Chondrocyte (in vitro differentiated cells): ENCODE measurements at places on chromosomes 16 and 17.
A peak's percentile ranks its signal among the peaks of the same experiment; 100 is the strongest.

GRCh38 chr17:60970741-60971140, 293.1 kb downstream of the BCAS3 start:
- peaks cover 15% of the 10 kb centered on the region for H3K36me3 ChIP-seq
- H3K4me1 ChIP-seq = peaks cover 3% of the 10 kb centered on the region
- H3K27me3 ChIP-seq = no peaks in the 10 kb centered on the region
- H3K4me3 ChIP-seq = no peak overlapping the region
- no peak for DNase-seq
- H3K27ac ChIP-seq = no peak overlapping the region

GRCh38 chr17:75818326-75818885, 25.8 kb downstream of the UNC13D start:
- no peak overlapping the region for H3K27ac ChIP-seq
- no peak overlapping the region for H3K4me3 ChIP-seq
- peaks cover 9% of the 10 kb centered on the region for H3K4me1 ChIP-seq
- H3K27me3 ChIP-seq = no peaks in the 10 kb centered on the region
- peaks cover 15% of the 10 kb centered on the region for H3K36me3 ChIP-seq

GRCh38 chr17:72191921-72192799, 71.3 kb downstream of the SOX9 start:
- no peak overlapping the region for H3K27ac ChIP-seq
- DNase-seq = no peak
- H3K36me3 ChIP-seq = no peaks in the 10 kb centered on the region
- no peak overlapping the region for H3K4me3 ChIP-seq
- H3K4me1 ChIP-seq = no peaks in the 10 kb centered on the region
- no peaks in the 10 kb centered on the region for H3K27me3 ChIP-seq

DNA sequence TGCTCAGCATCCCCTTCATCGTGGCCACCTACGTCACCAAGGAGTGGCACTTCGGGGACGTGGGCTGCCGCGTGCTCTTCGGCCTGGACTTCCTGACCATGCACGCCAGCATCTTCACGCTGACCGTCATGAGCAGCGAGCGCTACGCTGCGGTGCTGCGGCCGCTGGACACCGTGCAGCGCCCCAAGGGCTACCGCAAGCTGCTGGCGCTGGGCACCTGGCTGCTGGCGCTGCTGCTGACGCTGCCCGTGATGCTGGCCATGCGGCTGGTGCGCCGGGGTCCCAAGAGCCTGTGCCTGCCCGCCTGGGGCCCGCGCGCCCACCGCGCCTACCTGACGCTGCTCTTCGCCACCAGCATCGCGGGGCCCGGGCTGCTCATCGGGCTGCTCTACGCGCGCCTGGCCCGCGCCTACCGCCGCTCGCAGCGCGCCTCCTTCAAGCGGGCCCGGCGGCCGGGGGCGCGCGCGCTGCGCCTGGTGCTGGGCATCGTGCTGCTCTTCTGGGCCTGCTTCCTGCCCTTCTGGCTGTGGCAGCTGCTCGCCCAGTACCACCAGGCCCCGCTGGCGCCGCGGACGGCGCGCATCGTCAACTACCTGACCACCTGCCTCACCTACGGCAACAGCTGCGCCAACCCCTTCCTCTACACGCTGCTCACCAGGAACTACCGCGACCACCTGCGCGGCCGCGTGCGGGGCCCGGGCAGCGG, 3.2 kb downstream of the UTS2R start:
- no peaks in the 10 kb centered on the region for H3K36me3 ChIP-seq
- H3K27me3 ChIP-seq = peaks cover 32% of the 10 kb centered on the region
- peaks cover 13% of the 10 kb centered on the region for H3K4me1 ChIP-seq
- no peak overlapping the region for H3K27ac ChIP-seq

- peak overlapping the region; percentile 97 for H3K27ac ChIP-seq
- DNase-seq = no peak
- no peaks in the 10 kb centered on the region for H3K27me3 ChIP-seq
- H3K36me3 ChIP-seq = peaks cover 2% of the 10 kb centered on the region
- H3K4me3 ChIP-seq = peak overlapping the region; percentile 92
- H3K4me1 ChIP-seq = peaks cover 22% of the 10 kb centered on the region
Measured at GRCh38 chr17:81635973-81636504, 873 bp downstream of the NPLOC4 start.

GRCh38 chr16:50624449-50624970, 56.6 kb downstream of the SNX20 start:
- peaks cover 8% of the 10 kb centered on the region for H3K4me1 ChIP-seq
- H3K27me3 ChIP-seq = no peaks in the 10 kb centered on the region
- H3K4me3 ChIP-seq = no peak overlapping the region

DNA sequence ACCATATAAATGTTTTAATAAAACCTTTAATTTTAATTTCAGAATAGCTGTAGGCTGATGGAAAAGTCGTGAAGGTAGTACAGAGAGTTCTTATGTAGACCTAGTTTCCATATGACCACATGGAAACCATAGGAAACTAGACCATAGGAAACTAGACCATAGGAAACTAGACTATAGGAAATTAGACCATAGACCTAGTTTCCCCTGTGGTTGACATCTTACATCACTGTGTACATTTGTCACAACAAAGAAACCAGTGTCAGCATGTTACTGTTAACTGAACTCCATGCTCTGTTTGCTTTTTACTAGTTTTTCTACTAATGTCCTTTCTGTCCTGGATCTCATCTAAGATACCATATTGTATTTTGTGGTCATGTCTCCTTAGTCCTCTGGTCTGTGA, 14.6 kb downstream of the NUDT7 start:
- peaks cover 3% of the 10 kb centered on the region for H3K4me1 ChIP-seq
- H3K4me3 ChIP-seq = no peak overlapping the region
- no peaks in the 10 kb centered on the region for H3K27me3 ChIP-seq

- peaks cover 10% of the 10 kb centered on the region for H3K36me3 ChIP-seq
- H3K4me3 ChIP-seq = no peak overlapping the region
- no peaks in the 10 kb centered on the region for H3K27me3 ChIP-seq
- DNase-seq = no peak
Measured at GRCh38 chr17:7867881-7868329, 10.1 kb downstream of the CYB5D1 start.

DNA sequence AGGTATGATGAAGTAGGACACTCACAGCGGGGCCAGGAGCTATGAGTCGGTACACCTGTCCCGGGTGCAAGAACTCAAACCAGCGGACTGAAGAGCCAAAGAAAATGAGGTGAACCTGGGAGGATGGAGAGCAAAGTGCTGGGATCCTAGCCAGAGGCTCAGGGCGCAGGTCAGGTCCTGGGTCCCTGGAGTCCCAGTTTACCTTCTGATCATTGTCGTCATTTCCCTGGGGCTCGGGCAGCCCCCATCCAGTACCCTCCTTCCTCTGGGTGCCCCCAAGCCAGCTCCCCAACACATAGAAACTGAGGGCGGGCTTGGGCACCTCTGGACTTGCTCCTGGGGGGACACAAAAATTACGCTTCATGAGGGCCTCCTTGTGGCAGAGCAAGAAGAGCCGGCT, 16.2 kb downstream of the CTC1 start:
- H3K4me1 ChIP-seq = peaks cover 9% of the 10 kb centered on the region
- DNase-seq = no peak
- no peak overlapping the region for H3K4me3 ChIP-seq
- peaks cover 43% of the 10 kb centered on the region for H3K36me3 ChIP-seq

GRCh38 chr17:58381124-58382035, 29.4 kb upstream of the SUPT4H1 start:
- peaks cover 12% of the 10 kb centered on the region for H3K27me3 ChIP-seq
- no peaks in the 10 kb centered on the region for H3K36me3 ChIP-seq
- H3K4me3 ChIP-seq = no peak overlapping the region

DNA sequence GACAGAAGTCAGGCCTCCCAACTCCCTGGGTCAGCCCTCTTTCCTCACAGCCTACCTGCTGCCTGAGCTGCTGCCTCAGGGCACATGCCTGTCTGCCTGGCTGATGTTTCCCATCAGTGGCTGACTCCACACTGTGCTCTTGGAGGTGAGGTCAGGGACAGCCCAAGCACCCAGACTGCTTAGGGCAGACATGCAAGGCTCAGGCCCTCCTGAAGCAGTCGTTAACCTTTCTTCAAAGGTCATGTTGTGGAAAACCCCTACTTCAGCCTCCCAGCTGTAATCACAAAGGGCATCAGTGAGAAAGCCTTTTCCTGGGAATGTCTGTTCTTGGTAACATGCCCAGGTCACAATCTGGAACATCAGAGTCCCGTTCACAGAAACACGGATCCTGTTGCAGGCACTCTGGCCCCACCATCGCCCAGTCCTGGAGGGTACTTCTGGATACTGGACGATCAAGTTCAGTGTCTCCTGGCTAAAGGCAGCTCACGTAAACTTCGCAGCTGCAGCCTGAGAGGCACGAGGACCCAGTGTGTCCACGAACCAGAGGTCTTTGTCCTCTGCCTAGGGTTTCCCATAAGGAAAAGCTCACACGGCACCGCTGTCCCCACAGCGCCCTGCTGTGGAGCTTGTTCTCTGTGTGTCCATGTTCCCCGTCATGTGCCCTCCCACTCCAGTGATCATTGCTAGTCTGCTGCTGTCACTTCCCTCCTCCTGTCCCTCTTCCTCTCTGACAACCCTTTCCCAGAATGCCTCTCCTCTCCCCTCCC, 54.9 kb downstream of the GNAO1 start:
- H3K27me3 ChIP-seq = peaks cover 4% of the 10 kb centered on the region
- DNase-seq = no peak
- H3K36me3 ChIP-seq = no peaks in the 10 kb centered on the region

- H3K27me3 ChIP-seq = peaks cover 4% of the 10 kb centered on the region
- no peak overlapping the region for H3K4me3 ChIP-seq
- no peaks in the 10 kb centered on the region for H3K36me3 ChIP-seq
- no peak for DNase-seq
- peaks cover 5% of the 10 kb centered on the region for H3K4me1 ChIP-seq
Measured at GRCh38 chr16:56320811-56321558, 104.4 kb downstream of the AMFR start.

DNA sequence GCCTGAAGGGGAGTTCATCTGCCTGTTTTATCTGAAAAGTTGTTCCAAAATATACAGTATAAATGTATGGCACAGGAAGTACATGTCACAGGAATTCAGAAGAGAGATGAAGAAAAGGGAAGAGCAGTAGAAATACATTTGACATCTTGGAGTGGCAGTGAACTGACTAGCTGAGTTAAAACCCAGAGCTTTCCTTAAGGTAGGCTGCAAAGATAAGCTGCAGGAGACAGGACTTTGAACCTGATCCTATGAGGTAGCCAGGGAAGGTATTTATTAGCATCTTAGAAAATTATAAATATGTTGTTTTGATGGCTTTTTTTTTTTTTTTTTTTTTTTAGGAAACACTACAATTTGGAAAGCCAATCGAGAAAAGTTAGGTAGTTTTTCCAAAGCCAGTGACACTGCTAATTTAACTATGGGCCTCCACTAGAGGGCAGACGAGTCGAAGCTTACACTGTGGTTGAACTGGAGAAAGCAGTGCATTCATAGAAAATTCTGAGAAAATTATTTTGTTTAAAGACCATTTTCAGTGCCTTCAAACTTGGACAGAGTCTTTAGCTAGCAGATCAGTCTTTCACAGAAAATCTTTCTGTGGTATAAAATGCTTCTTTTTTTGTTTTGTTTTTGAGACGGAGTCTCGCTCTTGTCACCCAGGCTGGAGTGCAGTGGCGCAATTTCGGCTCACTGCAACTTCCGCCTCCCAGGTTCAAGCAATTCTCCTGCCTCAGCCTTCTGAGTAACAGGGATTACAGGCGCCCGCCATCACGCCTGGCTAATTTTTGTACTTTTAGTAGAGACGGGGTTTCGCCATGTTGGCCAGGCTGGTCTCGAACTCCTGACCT, 122.3 kb downstream of the SSH2 start:
- no peak overlapping the region for H3K27ac ChIP-seq
- H3K4me1 ChIP-seq = peaks cover 3% of the 10 kb centered on the region
- H3K4me3 ChIP-seq = no peak overlapping the region
- H3K36me3 ChIP-seq = no peaks in the 10 kb centered on the region

GRCh38 chr16:11348737-11349598, 3.7 kb downstream of the RMI2 start:
- no peaks in the 10 kb centered on the region for H3K36me3 ChIP-seq
- H3K4me3 ChIP-seq = no peak overlapping the region
- H3K27me3 ChIP-seq = no peaks in the 10 kb centered on the region
- DNase-seq = no peak

DNA sequence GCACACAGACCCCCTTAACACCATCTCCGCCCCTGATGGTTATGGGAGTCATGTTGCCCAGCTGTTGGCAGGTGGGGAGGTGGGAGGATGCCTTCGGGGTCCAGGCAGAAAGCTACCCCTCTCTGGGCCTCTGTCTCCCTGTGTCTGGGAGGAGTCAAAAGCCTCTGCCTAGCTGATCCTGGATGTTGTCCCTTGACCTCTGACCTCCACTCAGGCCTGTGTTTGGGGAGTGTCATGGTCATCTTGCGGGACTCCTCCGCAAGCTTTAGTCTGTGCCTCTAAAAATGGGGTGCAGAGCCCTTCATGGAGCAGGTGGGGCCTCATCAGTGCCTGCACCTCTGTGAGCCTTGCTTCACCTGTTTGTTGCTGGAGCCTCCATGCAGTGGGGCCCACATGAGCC, 3.8 kb downstream of the LLGL1 start:
- no peak for DNase-seq
- H3K4me1 ChIP-seq = peaks cover 28% of the 10 kb centered on the region
- H3K4me3 ChIP-seq = no peak overlapping the region
- no peaks in the 10 kb centered on the region for H3K27me3 ChIP-seq
- no peak overlapping the region for H3K27ac ChIP-seq

- no peak for DNase-seq
- peaks cover 40% of the 10 kb centered on the region for H3K36me3 ChIP-seq
- H3K27me3 ChIP-seq = no peaks in the 10 kb centered on the region
- H3K4me1 ChIP-seq = peaks cover 30% of the 10 kb centered on the region
Measured at GRCh38 chr17:78826836-78827509, 13.6 kb downstream of the USP36 start.

- H3K27ac ChIP-seq = no peak overlapping the region
- H3K27me3 ChIP-seq = no peaks in the 10 kb centered on the region
- H3K4me3 ChIP-seq = no peak overlapping the region
Measured at GRCh38 chr17:82888583-82889495, 49.0 kb upstream of the ZNF750 start.

DNA sequence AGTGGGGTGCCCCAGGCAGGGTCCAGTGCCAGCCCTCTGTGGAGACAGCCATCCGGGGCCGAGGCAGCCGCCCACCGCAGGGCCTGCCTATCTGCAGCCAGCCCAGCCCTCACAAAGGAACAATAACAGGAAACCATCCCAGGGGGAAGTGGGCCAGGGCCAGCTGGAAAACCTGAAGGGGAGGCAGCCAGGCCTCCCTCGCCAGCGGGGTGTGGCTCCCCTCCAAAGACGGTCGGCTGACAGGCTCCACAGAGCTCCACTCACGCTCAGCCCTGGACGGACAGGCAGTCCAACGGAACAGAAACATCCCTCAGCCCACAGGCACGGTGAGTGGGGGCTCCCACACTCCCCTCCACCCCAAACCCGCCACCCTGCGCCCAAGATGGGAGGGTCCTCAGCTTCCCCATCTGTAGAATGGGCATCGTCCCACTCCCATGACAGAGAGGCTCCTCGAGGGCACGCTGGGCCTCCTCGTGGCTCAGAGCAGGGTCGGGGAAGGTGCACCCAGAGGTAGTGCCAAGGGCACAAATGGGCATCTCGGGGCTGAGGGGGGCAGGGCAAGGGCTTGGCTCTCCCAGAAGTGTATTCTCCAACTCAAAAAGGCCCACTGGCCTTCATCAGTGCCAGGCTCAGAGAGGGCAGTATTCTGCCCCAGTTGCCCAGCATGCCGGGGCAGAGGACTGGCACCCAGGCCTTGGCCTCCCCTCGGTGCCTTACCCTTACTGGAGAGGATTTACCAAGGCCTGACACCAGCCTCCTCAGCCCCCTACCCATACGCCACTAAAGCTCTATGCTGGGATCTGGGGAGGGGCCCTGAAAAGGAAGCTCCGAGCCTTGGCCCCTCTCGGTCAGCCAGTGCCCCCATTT, at the start of gene CDH5:
CDH5 (plus strand) TSS at position 259 of the 867 bp plus-strand sequence. CDS start 12,647 bp downstream, outside the sequence.
- H3K4me3 ChIP-seq = no peak within 1 kb of the TSS
- no peak within 1 kb of the TSS for H3K27ac ChIP-seq
- no peaks in the 10 kb centered on the region for H3K36me3 ChIP-seq
- peaks cover 8% of the 10 kb centered on the region for H3K27me3 ChIP-seq
- peaks cover 14% of the 10 kb centered on the region for H3K4me1 ChIP-seq

GRCh38 chr16:50467943-50468748, 80.0 kb upstream of the NKD1 start:
- H3K4me1 ChIP-seq = peaks cover 8% of the 10 kb centered on the region
- peaks cover 56% of the 10 kb centered on the region for H3K27me3 ChIP-seq
- no peak overlapping the region for H3K27ac ChIP-seq
